CD4-positive, alpha-beta T cell treated with Interleukin-6 for 4 hours (primary cell): ENCODE measurements at places on chromosomes 3 and 15.

GRCh38 chr3:196222876-196223595, 6.7 kb downstream of the SLC51A start:
- DNase-seq, result no peak

GRCh38 chr15:100663086-100663914, 60.9 kb downstream of the ASB7 start:
- no peak for DNase-seq

DNA sequence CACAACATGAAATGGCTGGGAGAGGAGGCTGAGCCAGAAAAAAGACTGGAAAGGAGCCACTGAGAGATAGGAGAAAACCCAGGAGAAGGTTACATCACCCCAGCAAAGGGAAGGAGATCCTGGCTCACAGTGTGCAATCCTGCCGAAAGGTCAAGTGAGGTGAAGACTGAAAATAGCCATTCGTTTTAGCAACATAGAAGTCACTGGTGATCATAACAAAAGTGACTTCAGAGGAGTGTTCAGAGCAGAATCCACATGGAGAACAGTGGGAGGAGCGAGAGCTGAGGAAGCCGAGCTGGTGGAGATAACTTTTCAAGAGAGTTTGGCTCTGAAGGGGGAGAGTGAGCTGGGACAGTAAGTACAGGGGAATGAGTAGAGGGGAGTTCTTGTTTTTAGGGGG, 5.4 kb upstream of the HEG1 start:
- no peak for DNase-seq

DNA sequence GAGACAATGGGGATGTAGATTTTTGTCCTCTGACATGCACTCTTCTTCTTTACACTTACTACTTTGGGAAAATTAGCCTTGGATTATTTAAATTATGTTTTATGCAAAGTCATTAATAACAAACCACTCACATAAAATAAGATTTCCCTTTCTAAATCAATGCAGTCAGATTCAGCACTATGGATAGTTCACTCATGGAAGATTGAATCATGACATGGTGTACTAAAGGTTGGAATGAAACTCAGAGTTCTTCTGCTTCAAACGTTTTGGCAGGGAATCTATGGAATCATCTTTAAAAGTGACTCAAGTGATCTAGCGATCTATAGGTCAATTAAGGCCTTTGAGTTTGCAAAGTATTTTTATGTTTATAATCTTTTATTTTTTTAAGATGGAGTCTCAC, 154.3 kb downstream of the KCNMB2 start:
- DNase-seq, result no peak

GRCh38 chr3:32432711-32433530, 41.3 kb downstream of the CMTM7 start:
- peak; percentile 41 for DNase-seq

GRCh38 chr3:127358641-127359040, 70.8 kb upstream of the PRR20G start:
- no peak for DNase-seq

DNA sequence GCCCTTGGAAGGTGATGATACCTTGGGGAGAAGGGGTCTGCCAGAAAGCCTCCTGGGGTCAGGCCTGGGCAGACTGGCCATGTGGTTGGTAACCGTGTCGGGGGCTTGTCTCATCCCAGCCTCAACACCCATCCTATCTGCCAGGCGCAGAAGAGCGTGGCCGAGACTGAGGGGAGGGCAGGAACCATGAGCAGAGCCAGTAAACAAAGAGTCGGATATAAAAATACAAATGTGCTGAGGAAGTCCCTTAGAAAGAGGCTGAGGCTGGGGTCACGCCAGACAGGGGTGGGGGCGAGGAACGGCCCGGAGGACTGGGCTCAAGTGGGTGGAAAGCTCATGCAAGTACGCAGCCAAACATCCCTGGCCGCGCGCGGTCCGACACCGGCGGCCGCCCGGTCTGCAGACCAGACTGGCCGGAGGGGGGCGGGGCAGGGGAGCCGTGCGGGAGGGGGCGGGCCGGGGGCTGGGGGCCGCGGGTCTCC, 1.9 kb downstream of the CAMK2N2 start:
- no peak for DNase-seq

DNA sequence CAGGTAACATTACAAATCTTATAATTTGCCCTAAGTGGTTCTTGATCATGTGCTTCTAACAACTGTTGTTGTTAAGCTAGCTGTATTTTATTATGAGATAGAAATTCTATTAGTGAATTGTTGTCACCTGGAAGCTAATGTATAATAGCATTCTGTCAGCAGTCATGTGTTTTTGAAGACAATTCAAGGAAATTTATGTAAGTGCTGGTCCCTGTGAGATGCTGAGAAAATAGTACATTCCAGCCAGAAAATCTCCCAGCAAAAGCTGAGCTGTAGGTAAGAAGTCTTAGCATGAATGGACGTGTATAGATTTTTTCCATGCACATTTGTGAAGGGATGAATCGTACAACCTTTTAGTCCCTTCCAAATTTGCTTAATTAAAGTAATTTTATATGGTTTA, 120.0 kb upstream of the C15orf61 start:
- no peak for DNase-seq

DNA sequence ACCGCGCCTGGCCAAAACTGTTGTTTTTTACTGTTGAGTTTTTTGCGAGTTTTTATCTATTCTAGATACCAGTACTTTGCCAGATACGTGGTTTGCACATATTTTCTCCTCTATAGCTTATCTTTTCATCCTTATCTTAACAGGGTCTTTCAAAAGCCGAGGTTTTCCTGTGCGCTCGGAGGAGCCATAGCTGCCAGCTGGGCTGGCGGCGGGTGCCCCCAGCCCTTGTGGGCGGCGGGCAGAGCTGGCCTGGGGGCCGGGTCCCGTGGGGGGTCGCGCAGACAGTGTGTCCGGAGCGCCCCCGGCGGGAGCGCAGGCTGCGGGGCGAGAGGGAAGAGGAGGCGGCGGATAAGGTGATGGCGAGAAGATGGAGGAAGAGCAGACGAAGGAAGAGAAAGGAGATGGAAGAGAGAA, 11.1 kb upstream of the EIF4A2 start:
- DNase-seq, result peak; percentile 11

GRCh38 chr3:183904833-183905780, 20.4 kb upstream of the PARL start:
- no peak for DNase-seq

GRCh38 chr3:82957696-82958095, 1196.3 kb upstream of the GBE1 start:
- no peak for DNase-seq

DNA sequence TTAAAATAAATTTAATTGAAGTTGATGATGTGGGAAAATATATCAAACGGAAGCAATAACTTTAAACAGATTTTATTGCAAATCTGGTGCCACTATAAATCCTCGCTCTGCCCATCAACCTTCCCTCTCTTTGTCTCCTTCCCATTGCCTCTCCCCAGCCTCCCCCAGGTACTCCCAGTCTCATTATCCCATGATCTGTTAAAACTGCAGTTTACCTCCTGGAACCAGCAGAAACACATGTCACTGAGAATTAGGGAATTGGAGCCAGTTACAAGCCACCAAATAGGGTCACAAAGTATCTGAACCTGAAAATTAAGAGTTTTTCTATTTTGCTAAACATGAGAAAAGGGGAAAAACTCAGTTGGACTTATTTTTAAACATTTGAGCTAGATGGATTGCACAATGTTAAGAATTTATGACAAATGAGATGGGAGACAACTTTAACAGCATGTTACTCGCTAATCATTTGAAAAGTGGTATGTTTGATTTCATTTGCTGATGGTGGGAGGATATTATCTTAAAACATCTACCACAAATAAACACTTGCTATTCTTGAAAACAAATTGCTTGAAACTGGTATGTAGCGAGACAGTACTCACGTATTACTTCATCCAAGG, 2.4 kb downstream of the PLCH1 start:
- DNase-seq, result no peak

- DNase-seq, result no peak
Observed at GRCh38 chr3:187725224-187725623, 20.0 kb downstream of the BCL6 start.

GRCh38 chr15:96574782-96575181, 244.3 kb downstream of the NR2F2 start:
- no peak for DNase-seq

DNA sequence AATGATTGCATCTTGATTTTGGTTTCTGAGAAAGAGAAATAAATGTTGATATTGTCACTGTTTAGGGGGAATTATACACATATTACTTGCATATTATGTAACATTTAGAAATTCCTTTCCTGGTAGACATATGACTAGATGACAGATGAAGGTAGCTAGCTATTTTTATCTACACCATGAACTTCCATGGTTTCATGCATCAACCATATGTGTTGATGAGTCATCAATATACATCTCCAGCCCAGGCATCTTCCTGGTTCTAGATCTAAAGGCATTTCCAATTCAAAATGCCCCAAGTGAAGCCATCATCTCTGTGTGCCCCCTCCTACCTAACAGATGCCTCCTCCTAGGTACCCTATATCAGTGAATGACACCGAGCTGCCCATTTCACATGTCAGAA, 9.5 kb upstream of the ADAMTSL3 start:
- no peak for DNase-seq

DNA sequence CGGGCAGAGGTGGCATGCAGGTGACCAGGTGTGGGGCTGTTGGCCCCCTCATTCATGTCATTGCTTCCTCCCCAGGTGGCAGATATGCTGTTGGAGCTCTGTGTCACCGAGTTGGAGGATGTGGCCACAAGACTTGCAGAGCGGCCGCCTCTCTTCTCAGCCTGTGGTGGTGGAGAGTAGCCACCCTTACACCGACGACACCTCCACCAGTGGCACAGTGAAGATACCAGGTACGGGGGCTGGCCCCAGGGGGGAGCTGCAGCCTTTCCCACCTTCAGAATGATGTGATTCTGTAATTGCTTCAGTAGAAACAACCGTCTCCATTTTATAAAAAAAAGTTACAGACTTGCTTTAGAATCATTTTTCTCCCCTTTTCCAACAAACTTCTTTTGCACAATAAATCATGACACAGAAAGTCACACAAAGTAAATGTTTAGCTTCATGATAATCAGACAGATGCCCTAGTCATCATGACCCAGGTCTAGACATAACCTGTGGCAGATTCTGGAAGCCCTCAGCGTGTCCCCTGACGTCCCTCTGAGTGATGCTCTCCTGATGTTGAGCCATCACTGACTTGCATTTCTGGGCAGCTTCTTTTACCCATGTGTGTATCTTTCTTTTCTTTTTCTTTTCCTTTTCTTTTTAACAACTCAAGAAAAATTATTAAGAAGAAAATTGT, 76.0 kb upstream of the FAN1 start:
- no peak for DNase-seq

DNA sequence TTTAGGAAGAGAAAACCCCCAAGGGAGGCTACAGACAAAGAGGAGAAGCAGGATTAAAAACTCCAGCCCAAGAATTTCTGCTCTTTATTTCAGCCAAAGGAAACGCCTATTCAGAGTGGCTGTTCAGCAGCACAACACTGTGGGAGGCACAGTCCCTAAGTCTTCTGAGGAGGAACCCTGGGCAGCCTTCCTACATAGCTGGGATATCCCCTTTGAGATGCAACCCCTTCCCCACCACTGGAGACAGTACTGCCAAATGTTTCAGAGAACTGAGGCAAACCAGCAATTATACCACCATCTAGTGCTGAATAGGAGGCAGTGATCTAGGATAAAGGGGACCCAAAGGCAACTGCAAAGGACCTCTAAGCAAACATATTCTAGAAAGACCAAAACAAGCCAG, 168.1 kb downstream of the VPS13C start:
- no peak for DNase-seq
